ENCODE measurements at places on chromosomes 16 and 17. TPM values are rescaled to one million over a fixed set of nuclear protein-coding genes. Genes with fewer than 3 reads are reported as not detected.

CMTM2 gene
- total RNA-seq = not detected

- peak; percentile 31 for DNase-seq
Observed at GRCh38 chr16:55622930-55623561, 32.7 kb upstream of the SLC6A2 start.

DNA sequence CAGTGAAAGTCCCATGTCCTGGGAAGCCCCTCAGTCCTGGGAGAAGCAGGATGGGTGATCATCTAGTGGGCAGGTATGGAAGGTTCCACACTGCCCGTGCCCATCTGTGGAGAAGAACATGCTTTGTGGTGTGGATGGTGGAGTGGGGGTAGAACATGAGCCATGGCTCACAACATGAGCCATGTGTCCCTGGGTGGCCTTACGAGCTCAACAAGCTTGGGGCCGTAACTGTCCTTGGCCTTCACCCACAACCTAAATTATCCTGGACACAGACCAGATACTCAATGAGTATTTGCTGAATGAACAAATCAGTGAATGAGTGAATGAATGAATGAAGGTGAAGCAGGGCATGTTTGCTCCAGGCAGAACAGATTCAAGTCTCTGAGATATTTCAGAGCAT lies 13.5 kb downstream of the SOX8 start:
- DNase-seq = no peak

TBC1D28 gene
- total RNA-seq = not detected

DNA sequence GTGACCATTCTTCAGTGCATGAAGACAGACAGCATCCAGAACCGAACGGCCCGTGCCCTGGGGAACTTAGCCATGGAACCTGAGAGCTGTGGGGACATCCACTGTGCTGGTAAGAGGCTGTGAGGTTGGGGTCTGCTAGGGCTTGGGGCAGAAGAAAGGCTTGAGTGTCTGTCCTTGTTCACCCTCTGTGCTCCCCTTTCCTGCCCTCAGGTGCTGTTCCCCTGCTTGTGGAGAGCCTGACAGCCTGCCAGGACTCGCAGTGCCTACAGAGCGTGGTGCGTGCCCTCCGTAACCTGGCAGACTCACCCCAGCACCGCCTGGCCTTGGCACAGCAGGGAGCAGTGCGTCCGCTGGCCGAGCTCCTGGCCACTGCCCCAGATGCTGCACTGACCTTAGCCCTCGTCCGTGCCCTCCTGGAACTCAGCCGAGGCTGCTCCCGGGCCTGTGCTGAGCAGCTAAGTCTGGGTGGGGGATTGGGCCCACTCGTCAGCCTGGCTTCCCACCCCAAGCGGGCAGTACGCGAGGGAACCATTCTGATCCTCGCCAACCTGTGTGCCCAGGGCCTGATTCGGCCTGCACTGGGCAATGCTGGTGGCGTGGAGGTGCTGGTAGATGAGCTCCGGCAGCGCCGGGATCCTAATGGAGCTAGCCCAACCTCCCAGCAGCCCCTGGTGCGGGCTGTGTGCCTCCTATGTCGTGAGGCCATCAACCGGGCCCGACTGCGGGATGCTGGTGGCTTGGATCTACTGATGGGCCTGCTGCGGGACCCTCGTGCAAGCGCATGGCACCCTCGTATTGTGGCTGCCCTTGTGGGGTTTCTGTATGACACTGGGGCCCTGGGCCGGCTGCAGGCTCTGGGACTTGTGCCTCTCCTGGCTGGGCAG lies 2.9 kb downstream of the ARMC5 start:
- no peak for DNase-seq

- DNase-seq = no peak
Observed at GRCh38 chr17:15501282-15501681, 33.9 kb upstream of the CDRT4 start.

- DNase-seq = peak; percentile 73
Observed at GRCh38 chr17:32161506-32162365, 19.4 kb downstream of the RHOT1 start.

SULT1A2 gene
- total RNA-seq = not detected

GRCh38 chr17:7710301-7710700 lies 5.3 kb downstream of the EFNB3 start:
- DNase-seq = no peak

GRCh38 chr17:67369676-67370075 lies 3.3 kb upstream of the PSMD12 start:
- DNase-seq = no peak

- DNase-seq = peak; percentile 83
Observed at GRCh38 chr17:35930211-35931065, at the start of gene RDM1. Gene RDM1, minus strand, starts transcription at chr17:35930773. Its CDS starts 46 bp downstream, at chr17:35930727.

DNA sequence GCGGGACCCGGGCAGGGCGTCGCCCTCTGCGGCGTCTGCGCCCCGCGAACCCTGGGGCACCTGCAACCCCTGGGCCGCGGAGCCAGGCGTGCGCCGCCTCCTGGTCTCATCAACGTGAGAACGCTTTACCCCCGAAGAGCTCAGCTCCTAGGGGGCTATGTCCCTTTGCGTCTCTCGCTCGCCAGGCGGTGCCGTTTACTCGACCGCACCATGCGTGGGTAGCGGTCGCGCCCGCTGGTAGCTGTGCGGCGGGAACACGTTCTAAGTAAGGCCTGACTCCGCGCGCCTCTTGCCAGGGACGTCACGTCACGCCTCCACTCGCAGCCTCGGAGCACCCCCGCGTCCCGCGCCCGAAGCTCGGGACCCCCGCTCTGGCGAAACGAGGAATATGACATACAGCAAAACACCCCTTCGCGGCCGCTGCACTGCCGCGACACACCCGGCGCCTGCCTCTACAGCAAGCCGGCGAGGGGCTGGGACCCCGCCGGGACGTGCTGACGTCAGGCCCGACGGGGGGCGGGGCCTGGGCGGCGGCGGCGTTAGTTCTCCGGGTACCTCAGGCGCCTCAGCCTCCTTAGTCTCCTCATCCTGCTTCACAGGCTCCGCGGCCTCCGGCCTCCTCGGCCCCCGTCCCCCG lies at the start of gene RAB11FIP3:
TSS of gene RAB11FIP3 (plus strand) at position 568 of the 637 bp plus-strand sequence. CDS start 358 bp downstream, outside the sequence.
- DNase-seq = peak; percentile 89

POLR3K gene
- total RNA-seq = 16.4 TPM

GRCh38 chr16:88365244-88365865 lies 17.4 kb upstream of the ZNF469 start:
- DNase-seq = no peak

NPIPA5 gene
- total RNA-seq = 2.1 TPM

DNA sequence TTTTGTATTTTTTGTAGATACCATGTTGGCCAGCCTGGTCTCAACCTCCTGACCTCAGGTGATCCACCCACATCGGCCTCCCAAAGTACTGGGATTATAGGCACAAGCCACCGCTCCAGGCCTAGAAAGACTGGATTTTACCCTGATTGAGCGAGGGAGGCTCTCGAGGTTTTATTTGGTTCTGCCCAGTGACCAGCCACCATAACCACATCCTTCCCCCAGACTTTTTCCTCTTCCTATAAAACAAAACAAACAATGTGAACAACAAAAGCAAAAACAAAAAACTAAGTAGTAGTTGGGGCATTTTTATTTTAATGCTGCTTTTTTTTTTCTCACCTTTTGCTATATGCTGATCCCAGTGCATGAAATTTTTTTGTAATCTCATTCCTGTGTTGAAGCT lies 509.6 kb downstream of the MAF start:
- DNase-seq = no peak

GRCh38 chr17:76262732-76263344 lies 2.3 kb upstream of the UBALD2 start:
- no peak for DNase-seq

SEZ6L2 gene
- 28.5 TPM for total RNA-seq

CBFA2T3 gene
- not detected for total RNA-seq

ZDHHC1 gene
- not detected for total RNA-seq

DNA sequence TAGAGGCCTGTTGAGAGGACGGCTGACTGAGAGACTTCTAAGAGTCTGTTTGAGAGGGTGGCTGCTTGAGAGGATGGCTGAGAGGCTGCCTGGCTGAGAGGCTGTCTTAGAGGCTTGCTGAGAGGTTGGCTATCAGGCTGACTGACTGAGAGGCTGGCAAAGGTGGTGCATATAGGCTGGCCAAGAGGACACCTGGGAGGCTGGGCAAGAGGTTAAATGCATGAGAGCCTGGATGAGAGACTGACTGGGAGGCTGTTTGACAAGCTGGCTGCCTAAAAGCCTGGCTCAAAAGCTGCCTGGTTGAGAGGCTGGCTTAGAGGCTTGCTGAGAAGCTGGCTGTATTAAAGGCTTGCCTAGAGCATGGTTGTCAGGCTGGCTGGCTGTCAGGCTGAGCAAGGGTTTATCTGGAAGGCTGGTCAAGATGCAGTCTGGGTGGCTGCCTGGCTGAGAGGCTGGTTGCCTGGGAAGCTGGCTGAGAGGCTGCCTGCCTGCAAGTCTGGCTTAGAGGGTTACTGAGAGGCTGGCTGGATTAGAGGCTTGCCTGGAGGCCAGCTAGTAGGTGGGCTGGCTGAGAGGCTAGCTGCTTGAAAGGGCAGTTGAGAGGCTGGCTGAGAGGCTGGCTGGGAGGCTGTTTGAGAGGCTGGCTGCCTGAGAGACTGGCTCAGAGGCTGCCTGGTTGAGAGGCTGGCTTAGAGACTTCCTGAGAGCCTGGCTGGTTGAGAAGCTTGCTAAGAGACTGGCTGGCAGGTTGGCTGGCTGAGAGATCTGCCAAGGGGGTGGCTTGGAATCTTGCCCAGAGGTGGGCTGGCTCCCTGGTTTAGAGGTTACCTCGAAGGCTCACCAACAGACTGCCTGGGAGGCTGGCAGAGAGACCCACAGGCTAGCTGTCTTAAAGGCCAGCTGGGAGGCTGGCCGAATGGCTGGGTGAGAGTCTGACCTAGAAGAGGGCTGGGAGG lies 38.3 kb upstream of the ACSM2B start:
- no peak for DNase-seq

GRCh38 chr16:1443980-1444729 lies at the start of gene CCDC154:
Gene CCDC154, minus strand, starts transcription at chr16:1444556. Its CDS starts 234 bp downstream, at chr16:1444322.
- no peak for DNase-seq

- no peak for DNase-seq
Observed at GRCh38 chr16:89593841-89594240, 18.3 kb downstream of the CPNE7 start.

DNA sequence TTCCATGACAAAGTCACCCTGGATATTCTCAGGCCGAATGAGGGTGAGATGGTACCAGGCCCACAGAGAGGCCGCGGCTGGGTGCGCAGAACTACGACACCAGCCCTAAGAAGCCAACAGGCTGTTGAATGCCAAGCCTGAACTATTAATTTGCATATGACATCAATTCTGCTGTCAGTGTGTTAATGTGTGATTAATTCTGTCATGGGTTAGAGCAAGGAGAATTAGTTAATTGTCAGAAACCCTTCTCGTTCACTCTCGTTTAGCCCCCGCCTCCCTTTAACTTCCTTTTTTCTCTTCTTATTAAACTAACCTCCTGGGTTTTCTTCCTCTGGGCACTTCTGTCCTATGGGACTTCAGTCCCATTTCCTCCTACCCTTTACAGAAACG lies 123.4 kb downstream of the ZFHX3 start:
- DNase-seq = no peak

DNA sequence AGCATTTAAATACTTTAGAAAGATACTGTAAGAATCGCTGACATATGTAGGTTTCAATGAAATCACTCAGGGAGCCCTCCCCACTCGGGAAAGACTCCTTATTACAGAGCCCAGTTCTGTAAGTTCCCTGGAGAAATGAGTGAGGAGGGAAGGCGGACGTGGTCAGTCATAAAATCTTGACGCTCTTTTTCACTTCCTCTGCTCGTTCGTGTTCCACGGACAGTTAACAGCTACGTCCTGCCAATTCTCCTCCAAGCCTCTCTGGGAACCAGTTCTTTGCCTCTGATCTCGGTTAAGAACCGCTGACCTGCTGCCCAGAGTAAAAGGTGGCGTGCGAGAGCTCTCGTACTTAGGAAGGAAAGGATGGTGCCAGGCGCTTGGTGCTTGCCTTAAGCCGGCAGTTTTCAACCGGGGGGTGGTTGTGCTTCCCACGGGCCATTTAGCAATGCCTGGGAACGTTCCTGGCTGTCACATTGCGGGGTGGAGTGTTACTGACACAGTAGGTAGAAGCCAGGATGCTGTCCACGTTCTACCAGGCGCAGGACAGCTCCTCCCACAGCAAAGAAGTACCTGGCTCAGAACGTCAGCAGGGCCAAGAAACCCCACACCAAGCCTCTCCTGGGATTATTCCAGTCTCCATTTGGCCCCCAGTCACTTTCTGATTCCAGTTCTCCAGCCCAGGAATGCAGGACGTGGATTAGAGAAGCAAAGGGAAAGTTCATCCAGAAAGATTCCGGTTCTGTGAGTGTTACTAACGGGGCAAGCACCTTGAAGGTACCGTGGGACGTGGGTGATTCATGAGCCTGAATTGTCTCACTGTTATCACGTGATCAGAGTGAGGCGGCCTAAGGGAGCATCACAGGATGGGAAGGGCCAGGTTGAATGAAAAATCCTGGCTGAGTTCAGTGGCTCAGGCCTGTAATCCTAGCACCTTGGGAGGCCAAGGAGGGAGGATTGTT lies 87.7 kb downstream of the MRM3 start:
- no peak for DNase-seq

ACSM5 gene
- total RNA-seq = 1.2 TPM

TEDC2 gene
- total RNA-seq = 38.6 TPM

ST6GALNAC2 gene
- 0.30 TPM for total RNA-seq

DNA sequence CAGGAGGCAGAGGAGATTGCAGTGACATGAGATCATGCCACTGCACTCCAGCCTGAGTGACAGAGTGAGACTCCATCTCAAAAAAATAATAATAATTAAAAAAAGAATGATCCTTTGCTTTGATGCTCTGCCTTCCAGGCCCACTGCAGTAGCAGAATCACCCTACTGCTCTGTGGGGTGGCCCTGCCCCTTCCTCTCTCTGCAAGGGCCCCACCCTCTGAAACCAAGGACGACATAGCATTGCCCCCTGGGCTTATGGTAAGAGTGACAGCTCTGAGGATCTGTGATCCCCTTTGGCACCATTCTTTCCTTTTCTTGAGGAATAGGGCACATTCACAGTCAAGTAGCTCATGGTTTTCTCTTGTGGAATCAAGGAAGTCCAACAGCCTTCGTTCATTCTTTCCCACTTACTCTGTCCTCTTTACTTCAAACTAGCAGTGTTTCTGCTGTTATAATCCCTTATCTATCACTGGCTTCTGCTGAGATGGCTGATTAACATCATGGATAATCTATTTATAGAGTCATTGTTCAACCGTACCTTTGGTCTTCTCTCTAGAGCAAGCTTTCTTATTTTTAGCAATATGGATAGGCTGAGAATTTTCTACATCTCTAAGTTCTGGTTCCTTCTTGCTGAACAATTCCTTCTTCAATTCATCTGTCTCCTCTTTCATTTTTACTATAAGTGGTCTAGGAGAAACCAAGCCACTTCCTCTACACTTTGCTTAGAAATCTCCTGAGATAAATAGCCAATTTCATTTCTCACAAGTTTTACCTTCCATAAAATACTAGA lies 14.1 kb downstream of the RAD51C start:
- no peak for DNase-seq

BRIP1 gene
- 11.7 TPM for total RNA-seq

KRTAP4-1 gene
- total RNA-seq = not detected

All from MG63 (cell line).